Liver (tissue), 10 donors: ENCODE measurements at places on chromosomes 6 and 20.

- no peak overlapping the region for H3K27ac ChIP-seq
- no peaks in the 10 kb centered on the region for H3K27me3 ChIP-seq
- DNase-seq = no peak
- H3K4me3 ChIP-seq = no peak overlapping the region
- no peaks in the 10 kb centered on the region for H3K4me1 ChIP-seq
These were observed 160.1 kb downstream of the SIM1 start for GRCh38 chr6:100304575-100304974.

- H3K4me3 ChIP-seq = no peak overlapping the region
- no peak for DNase-seq
- no peaks in the 10 kb centered on the region for H3K27me3 ChIP-seq
- H3K36me3 ChIP-seq = no peaks in the 10 kb centered on the region
- no peaks in the 10 kb centered on the region for H3K4me1 ChIP-seq
These were observed 83.2 kb upstream of the TBX18 start for GRCh38 chr6:84847390-84848160.

GRCh38 chr6:24064832-24065231 lies 61.2 kb upstream of the NRSN1 start:
- H3K4me1 ChIP-seq = no peaks in the 10 kb centered on the region
- H3K4me3 ChIP-seq = no peak overlapping the region
- DNase-seq = no peak
- H3K27ac ChIP-seq = no peak overlapping the region
- H3K36me3 ChIP-seq = no peaks in the 10 kb centered on the region
- H3K27me3 ChIP-seq = no peaks in the 10 kb centered on the region

DNA sequence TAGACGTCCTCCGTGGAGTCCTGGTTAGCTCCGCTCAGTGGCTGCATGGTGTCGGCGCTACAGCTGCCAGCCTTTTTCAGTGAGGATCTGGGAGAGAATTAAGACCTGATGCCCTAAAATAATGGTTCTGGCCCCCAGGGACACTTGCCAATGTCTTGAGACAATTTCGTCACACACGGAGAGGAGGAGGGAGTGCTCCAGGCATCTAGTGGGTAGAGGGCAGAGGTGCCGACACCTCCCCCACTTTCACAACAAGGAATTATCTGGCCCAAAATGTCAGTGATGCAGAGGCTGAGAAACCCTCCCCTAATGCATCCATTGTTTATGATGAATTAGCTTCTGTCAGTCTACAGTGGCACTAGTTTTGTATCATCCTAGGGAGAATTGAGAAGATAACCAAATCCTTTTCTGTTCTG lies 24.4 kb downstream of the TMEM181 start:
- H3K36me3 ChIP-seq = peaks cover 22% of the 10 kb centered on the region
- no peaks in the 10 kb centered on the region for H3K4me1 ChIP-seq
- H3K27me3 ChIP-seq = no peaks in the 10 kb centered on the region
- no peak overlapping the region for H3K27ac ChIP-seq
- DNase-seq = no peak
- H3K4me3 ChIP-seq = no peak overlapping the region

GRCh38 chr6:18306977-18307376 lies 42.6 kb upstream of the DEK start:
- no peaks in the 10 kb centered on the region for H3K27me3 ChIP-seq
- H3K4me1 ChIP-seq = no peaks in the 10 kb centered on the region
- H3K27ac ChIP-seq = no peak overlapping the region
- no peak overlapping the region for H3K4me3 ChIP-seq
- no peaks in the 10 kb centered on the region for H3K36me3 ChIP-seq

GRCh38 chr6:127471379-127472255 lies 12.4 kb upstream of the KIAA0408 start:
- no peak overlapping the region for H3K4me3 ChIP-seq
- no peak overlapping the region for H3K27ac ChIP-seq
- no peaks in the 10 kb centered on the region for H3K27me3 ChIP-seq
- DNase-seq = no peak
- no peaks in the 10 kb centered on the region for H3K36me3 ChIP-seq

- no peak overlapping the region for H3K27ac ChIP-seq
- H3K36me3 ChIP-seq = no peaks in the 10 kb centered on the region
- peaks cover 6% of the 10 kb centered on the region for H3K4me1 ChIP-seq
- H3K4me3 ChIP-seq = no peak overlapping the region
These were observed 29.8 kb upstream of the TCP11 start for GRCh38 chr6:35170891-35171290.

- H3K27ac ChIP-seq = no peak overlapping the region
- H3K36me3 ChIP-seq = no peaks in the 10 kb centered on the region
These were observed 4.0 kb downstream of the PEX6 start for GRCh38 chr6:42974919-42975505.

- H3K4me3 ChIP-seq = no peak overlapping the region
- H3K27ac ChIP-seq = no peak overlapping the region
- H3K27me3 ChIP-seq = no peaks in the 10 kb centered on the region
- H3K36me3 ChIP-seq = peaks cover 5% of the 10 kb centered on the region
- H3K4me1 ChIP-seq = no peaks in the 10 kb centered on the region
These were observed 126.3 kb downstream of the HIVEP1 start for GRCh38 chr6:12138381-12138780.

DNA sequence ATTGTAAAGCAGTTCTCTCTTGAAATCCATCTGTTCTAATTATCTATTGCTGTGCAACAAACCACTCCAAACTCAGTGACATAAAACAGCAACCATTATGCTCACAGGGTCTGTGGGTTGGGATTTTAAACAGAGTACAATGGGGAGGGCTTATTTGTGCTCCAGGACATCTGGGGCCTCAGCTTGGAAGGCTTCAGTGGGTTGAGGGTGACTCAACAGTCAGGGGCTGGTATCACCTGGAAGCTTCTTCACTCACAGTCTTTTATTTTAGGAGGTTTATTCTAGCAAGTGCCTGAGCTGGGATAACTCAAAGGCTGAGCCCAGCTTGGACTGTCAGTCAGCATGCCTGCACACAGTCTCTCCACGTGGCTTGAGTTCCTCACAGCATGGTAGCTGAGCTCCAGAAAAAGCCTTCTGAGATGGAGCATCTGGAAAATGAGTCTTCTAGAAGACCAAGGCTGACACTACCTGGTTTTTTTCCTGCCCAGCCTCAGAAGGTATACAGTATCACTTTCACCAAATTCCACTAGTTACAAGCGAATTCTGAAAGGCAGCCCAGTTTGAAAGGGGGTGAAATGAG lies 234.6 kb upstream of the ID4 start:
- H3K27me3 ChIP-seq = no peaks in the 10 kb centered on the region
- H3K36me3 ChIP-seq = no peaks in the 10 kb centered on the region
- no peak overlapping the region for H3K4me3 ChIP-seq
- H3K4me1 ChIP-seq = no peaks in the 10 kb centered on the region

DNA sequence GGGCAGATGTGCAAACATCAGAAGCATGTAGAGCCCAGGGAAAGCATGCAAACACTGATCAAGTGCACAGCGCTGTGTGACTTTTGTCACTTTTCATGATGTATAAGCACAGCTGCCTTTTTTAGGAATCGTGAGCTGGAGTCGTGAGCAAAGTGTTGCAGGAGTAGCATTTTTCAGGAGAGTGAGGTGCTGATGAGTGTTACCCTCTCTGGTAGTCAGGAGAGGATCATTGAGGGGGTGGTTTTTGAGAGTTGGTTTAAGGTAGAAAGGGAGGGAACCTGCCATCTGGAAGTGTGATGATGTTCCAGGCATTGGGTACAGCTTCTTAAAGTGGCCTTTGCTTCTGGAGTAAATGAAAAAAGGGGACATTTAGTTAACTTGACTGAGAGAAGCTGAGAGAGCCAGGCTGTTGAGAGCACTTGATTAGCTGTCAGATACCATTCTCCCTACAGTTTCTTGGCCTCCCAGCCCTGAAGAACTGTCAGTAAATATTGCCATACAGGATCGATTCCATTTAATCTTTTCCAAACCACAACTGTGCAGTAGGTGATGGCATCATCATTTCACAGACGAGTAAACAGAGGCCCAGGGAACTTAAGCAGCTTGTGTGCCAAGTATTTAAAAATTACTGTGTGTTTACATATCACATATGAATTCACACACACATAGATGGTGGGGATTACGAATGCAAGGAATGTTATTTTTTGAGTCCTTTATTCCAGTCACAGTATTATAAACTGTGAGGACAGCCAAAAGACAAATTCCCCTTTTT lies 28.9 kb downstream of the TPD52L1 start:
- H3K27me3 ChIP-seq = no peaks in the 10 kb centered on the region
- no peak overlapping the region for H3K4me3 ChIP-seq
- DNase-seq = no peak
- peaks cover 13% of the 10 kb centered on the region for H3K4me1 ChIP-seq
- H3K36me3 ChIP-seq = no peaks in the 10 kb centered on the region

DNA sequence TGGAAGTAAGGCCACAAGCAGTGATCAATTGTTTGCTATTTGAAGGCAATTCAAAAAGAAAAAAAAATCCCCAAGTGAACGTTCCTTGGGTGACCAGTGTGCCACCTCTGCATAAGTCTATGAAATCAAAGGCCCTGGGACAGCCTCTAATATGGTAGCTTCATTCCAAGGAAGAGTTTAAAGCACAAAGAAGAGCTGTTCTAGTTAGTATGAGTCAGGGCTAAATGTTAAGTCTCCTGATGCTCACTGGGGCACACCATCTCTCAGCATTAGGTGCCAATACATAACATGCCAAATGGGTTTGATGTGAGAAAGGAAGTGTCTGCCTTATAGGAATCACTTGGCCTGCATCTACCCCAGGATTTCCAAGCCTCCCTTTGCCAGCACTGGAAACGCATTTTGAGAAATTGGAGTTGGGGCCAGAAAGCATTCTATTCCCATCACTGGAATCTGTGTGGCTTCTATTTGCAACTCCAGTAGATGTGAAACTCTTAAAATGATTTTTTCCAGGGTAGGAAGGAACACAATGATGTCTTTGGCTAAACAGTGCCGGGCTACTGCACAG lies 13.0 kb downstream of the UNC5CL start:
- peaks cover 2% of the 10 kb centered on the region for H3K4me1 ChIP-seq
- peaks cover 5% of the 10 kb centered on the region for H3K36me3 ChIP-seq
- no peak overlapping the region for H3K27ac ChIP-seq
- no peaks in the 10 kb centered on the region for H3K27me3 ChIP-seq
- no peak for DNase-seq
